Stimulated activated CD8-positive, alpha-beta memory T cell treated with anti-CD3 and anti-CD28 coated beads, Interleukin-4, amount 100 ng/mL, for 48 hours (primary cell): ENCODE measurements at places on chromosomes 16 and 17.

DNA sequence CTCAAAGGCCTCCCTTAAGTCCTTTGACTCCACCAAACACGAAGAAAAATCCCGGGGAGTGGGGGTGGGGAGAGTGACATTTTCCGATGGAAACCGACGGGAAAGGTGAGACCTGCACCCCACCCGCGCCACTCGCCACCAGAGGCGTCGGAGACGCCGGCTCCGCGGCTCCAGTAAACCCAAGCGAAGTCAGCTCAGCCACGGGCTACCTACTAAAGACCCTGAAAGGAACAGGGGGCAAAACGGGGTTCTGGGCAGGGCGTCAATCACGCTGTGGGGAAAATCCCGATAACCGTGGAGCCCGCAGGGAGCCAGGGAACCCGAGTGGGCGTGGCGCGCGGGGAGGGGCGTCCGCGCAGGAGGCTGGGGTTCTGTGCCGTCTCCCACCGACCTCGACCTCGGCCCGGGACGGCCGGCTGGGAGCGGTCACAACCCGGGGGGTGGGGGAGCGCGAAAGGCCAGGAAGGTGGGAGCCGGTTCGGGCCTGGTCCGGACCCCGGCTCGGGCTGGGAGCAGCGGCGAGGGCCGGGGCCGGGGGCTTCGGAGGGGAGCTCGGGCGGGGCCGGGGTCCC lies 565 bp downstream of the WDR45B start:
- DNase-seq, result peak; percentile 69

GRCh38 chr16:49128740-49129139 lies 152.9 kb downstream of the CBLN1 start:
- no peak for DNase-seq

DNA sequence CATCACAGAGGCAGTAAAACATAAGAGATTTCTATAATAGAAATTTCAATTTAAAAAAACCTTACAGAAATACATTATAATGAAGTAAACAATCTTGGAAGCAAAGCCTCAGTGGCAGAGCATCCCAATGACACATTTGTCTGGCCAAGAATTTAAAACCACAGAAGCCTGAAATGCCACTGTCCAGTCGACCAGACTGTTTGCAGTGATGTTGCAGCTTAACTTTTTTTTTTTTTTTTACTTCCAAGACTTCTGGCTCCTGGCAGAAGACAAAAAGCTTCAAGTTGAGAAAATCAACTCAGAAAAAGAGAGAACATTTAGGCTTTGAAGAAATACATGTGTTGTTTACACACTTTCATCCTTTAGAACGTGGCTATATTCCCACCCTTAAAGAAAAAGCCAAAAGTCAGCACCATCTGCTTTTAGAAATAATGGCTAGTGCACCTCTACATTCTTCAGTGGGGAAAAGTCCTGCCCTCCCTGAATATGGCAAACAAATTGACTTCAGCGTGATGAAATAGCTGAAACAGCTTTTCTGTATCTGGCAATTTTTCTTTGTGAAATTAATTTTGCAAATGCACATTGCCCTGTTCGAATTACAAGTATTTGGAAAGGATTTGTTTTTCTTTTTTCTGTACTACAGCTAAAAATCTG lies 205.5 kb upstream of the MON1B start:
- DNase-seq, result no peak

GRCh38 chr16:82658796-82659195 lies 32.0 kb downstream of the CDH13 start:
- no peak for DNase-seq

DNA sequence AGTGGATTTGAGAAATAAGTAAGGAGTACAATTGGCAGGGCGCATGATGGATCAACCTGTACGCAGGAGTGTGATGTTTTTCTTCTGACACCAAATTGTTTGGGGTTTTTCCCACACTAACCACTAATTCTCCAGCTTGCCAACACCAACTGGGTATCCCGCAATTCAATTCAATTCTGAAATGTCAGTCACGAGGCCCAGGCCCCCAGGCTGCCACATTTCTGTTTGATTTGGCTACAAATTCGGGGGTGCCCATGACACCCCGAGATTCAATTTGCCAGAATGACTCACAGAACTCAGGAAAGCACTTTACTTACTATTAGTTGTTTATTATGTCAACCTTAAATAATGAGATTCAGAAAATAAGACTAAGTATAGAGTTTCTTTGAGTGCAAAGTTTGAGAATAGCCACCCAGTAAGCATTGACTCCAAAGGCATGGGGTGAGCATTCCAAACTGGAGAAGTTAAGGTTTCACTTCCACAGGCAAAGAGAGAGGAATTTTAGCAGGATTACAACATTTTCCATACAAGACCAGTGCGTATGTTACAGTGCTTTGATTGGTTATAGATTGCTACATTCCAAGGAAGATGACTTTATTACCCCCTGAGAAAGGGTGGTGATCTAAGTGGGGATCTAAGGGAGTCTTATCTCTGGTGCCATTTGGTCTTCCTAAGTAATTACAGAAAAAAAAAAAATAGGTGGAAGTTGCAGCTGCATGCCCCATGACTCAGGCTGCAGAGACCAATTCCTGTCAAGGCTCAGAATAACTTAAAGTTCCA lies 11.5 kb downstream of the SLC46A1 start:
- no peak for DNase-seq

DNA sequence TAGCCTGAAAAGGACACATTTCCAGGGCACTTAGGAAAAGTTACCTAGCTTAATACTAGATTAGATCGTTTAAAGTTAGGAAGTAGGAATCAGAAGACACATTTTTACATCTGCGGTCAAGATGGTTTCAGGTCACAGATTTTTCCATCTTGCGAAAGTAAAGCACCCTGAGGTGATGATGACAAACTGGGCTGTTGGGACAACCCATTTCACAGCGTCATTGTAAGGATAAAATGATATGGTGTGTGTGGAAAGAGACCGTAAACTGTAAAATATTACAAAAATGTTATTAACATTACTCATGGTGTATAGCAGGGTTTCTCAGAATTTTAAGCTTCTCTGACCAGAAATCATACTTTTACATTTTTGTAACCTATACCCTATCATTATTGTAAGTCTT lies 10.1 kb upstream of the MAP2K6 start:
- DNase-seq, result no peak

DNA sequence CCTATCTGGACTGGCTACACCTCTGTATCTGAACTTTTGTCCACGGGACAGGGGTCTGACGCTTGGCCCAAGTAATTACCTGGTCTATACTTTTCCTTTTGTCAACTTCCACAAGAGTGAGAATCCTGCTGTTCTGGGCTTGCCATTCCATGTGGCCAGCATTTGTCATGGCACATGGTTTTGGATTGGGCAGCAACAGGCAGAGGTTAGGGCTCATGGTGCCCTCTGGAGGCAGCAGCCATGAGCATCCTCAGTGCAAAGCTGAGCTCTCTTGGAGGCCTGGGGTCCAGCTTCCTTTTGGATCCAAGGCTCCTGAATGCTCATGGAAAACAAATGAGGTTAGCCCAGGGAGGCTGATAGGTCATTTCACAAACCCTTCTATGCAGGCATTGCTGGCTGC lies 7.5 kb upstream of the EDC4 start:
- no peak for DNase-seq

GRCh38 chr16:15672514-15673167 lies 22.6 kb downstream of the NDE1 start:
- DNase-seq, result peak; percentile 67

GRCh38 chr17:66200685-66201092 lies 8.8 kb upstream of the CEP112 start:
- peak; percentile 58 for DNase-seq

DNA sequence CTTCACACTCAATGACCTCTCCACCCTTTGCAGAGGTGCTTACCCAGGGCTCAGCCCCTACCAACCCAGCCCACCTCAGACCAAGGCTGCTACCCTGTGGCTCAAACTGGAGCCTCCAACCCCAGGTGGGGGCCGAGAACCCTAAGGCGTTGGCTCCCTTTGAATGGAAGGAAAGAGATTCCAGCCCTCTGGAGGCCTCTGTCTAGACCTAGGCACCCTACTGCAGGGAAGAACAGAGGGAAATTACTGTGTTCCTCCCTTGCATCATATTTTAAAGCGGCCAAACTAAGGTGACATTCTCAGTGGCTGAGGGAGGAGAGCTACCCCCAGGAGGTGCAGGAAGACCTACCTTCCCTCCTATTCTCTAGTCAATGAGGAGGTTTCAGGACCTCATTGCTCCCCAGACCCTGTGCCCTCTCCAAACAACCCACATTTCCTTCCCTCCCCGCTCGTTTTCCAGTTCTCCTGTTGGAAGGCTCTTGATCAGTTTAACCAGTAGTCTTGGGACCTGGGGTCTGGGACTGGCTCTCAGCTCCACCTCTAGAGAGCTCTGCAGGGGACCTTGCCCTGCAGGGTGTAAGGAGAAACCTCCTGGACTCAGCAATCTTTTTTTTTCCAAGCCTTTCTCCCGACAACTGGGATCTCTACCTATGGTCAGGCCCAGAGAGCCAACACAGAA lies 5.5 kb upstream of the HOXB8 start:
- DNase-seq, result no peak

- peak; percentile 72 for DNase-seq
Measured at GRCh38 chr17:74280093-74280513, 6.1 kb downstream of the DNAI2 start.

- no peak for DNase-seq
Measured at GRCh38 chr16:81513204-81514040, 68.8 kb downstream of the CMIP start.

GRCh38 chr16:31487720-31488467 lies 5.0 kb downstream of the SLC5A2 start:
- DNase-seq, result peak; percentile 71
